ENCODE measurements at places on chromosomes 3 and 15.
A peak's percentile ranks its signal among the peaks of the same experiment; 100 is the strongest.

GRCh38 chr3:159616234-159616825 is 372.3 kb upstream of the IL12A start:
- no peak for DNase-seq

DNA sequence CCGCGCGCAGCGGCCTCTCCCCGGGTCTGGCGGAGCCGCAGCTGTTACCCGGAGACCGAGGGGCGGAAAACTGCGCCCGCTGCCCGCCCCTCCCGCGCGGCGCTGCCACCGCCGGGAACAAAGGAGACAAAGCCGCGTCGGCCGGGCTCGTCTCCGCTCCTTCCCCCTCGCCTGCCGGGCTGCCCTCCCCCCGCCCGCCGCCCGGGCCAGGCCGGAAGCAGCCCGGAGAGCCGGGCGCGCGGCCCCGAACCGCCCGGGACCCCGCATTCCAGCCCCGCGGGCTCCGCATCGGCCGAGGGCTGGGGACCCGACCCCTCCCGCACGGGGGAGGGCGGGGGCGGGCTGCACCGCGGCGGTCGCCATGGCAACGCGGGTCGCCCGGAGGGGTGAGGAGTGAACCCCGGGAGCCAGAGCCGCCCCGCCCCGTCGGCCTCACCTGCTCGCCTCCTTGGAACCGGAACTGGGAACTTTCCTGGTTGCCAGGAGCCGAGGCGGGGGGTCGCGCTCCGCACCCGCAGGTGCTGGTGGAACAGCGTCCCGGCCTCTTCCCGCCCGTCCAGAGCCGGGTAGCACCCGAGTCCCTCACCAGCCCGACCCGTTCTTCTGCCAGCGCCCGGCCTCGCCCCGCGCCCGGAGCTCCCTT is 448 bp downstream of the PLXNB1 start:
- peak; percentile 68 for DNase-seq

DNA sequence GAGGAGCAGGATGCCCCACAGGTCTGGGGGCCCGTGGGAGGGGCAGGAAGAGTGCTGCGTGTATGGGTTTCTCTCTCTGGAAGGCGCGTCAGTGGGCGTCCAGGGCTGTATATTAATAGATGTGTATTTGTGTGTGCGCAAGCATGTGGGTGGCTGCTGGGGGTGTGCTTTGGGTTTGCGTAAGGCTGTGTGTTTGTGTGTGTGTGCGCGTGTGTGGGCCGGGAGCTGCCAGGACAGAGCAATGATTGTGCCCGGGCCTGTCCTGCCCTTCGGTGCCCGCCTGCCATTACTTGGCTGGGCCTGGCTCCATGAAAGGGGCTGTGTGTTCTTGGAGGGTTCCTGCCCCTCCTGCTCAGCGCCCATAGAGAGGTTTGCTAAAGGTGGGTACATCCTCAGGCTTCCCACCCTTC is 16.3 kb downstream of the CSPG4 start:
- DNase-seq = no peak

GRCh38 chr15:83435782-83436181 is 11.4 kb upstream of the SH3GL3 start:
- no peak for DNase-seq

GRCh38 chr3:77370413-77370812 is 330.5 kb downstream of the ROBO2 start:
- no peak for DNase-seq

DNA sequence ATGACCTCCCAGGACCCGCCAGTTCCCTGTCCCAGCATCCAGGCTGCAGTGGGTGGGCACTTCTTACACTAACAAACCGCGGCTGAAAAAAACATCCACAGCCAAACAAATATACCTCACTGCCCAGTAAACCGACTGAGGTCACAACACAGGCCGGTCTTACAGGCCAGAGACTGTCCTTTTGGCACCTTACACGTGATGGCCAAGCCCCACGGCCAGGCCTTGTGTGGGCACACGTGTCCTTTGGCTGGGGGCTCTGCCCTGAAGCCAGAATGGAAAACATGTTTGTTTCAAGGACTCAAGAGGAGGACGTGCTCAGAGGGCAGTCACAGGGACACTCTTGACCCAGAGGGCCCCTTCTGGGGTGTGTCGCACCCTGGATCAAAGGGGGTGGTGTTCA is 9.8 kb downstream of the SLC38A3 start:
- no peak for DNase-seq

DNA sequence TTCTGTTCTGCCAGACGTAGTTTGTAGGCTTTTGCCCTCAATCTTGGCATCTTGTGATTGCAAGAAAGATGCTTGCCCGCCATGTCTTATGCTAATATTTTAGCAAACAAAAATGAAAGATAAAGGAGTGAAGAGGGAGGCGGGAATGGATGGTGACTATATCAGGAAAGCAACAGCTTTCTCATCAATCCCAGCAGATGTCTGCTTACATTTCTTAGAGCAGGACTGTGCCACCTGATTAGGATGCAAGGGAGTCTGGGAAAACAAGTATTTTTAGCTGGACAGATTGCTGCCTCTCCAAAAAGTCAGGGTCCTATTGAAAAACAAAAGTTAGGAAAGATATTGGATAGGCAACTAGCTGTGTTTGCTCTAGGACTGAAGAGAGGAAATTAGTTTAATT is 34.6 kb upstream of the DPH6 start:
- DNase-seq = no peak

GRCh38 chr15:53808058-53808706 is 48.7 kb upstream of the WDR72 start:
- DNase-seq = no peak

DNA sequence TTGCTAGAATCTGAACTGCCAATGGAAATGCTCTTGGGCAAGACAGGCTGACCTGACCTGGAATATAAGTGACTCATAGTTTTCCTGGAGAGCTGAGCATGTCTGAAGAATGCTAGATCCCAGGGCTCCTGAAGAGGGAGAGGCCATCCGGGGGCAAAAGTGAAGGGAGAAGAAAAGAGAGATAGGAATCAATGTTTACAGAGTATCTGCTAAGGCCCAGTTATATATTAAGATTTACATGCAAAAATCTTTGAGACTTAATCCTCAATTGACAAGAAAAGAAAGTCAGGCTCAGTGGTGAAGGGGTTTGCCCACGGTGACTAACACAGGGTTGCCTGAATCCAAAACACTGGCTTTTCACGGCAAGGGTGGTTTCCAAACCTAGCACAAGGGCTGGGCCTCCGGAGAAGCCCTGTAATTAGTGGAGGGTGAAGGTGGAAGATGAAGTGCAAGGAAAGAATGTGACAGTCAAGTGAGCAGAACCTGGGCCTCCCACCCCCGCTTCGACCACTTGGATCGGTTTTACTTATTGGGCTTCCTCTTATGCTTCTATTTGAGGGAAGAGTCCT is 91.7 kb upstream of the FGF12 start:
- peak; percentile 44 for DNase-seq

- DNase-seq = peak; percentile 25
Measured at GRCh38 chr3:12886106-12886679, 44.8 kb upstream of the RPL32 start.

- DNase-seq = no peak
Measured at GRCh38 chr15:86894269-86894668, 814.6 kb downstream of the AGBL1 start.

GRCh38 chr3:44995142-44995770 is 19.2 kb downstream of the EXOSC7 start:
- no peak for DNase-seq

GRCh38 chr3:12356175-12356574 is 67.3 kb downstream of the PPARG start:
- no peak for DNase-seq

DNA sequence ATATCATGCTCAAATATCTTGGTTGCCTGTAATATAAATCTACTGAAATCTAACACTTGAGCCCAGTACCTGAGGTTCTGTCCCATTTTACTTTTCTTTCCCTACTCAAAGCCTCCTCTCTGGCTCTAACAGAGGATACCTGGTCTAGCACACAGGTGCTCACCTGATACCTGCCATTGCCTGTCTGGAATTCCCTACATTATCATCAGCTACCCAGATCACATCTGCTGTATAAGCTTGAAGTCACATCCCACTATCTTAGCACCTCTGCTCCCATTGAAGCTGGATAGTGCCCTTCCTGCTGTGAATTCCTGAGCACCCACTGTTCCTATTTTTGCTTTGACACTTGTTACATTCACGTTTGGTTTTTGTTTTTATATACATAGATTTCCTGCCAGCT is 30.5 kb downstream of the GYG1 start:
- DNase-seq = no peak

GRCh38 chr15:92288755-92289154 is 104.9 kb upstream of the ST8SIA2 start:
- no peak for DNase-seq

GRCh38 chr3:45437383-45437782 is 49.0 kb downstream of the LARS2 start:
- DNase-seq = no peak

GRCh38 chr3:111070772-111071256 is 802 bp upstream of the NECTIN3 start:
- peak; percentile 35 for DNase-seq

GRCh38 chr15:39786447-39787056 is 3.9 kb upstream of the FSIP1 start:
- DNase-seq = no peak

GRCh38 chr3:71109977-71110285 is 473.6 kb downstream of the FOXP1 start:
- no peak for DNase-seq

DNA sequence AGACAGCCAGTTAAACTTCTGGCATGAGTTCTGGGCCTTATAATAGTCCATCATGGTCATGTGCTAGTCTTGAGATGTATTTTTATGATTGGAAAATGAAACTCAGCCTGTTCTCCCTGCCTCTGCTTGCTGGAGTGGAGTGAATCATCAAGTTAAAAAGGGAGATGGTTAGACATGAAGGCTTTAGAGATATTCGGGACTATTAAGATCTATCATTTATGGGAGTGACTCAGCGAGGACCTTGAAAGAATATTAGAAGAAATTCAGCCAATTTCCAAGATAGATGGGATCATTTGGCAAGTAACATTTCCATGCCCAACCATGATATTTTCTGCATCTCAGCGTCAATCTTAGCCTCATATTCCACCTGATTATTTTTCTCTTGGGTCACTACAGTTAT is 79.8 kb downstream of the AGBL1 start:
- DNase-seq = no peak

- no peak for DNase-seq
Measured at GRCh38 chr3:71225002-71225684, 358.4 kb downstream of the FOXP1 start.

- DNase-seq = no peak
Measured at GRCh38 chr3:181486141-181486885, 225.4 kb upstream of the SOX2 start.

GRCh38 chr15:60573936-60574335 is 95.0 kb upstream of the ICE2 start:
- peak; percentile 47 for DNase-seq

GRCh38 chr15:45179221-45179985 is 8.4 kb downstream of the SHF start:
- DNase-seq = peak; percentile 61

Measured in stimulated activated CD4-positive, alpha-beta T cell treated with anti-CD3 and anti-CD28 coated beads, Interleukin-2, amount 100 ng/mL, for 24 hours (primary cell).